ENCODE measurements at places on chromosomes 16 and 17. TPM values are rescaled to one million over a fixed set of nuclear protein-coding genes. Genes with fewer than 3 reads are reported as not detected.

DNA sequence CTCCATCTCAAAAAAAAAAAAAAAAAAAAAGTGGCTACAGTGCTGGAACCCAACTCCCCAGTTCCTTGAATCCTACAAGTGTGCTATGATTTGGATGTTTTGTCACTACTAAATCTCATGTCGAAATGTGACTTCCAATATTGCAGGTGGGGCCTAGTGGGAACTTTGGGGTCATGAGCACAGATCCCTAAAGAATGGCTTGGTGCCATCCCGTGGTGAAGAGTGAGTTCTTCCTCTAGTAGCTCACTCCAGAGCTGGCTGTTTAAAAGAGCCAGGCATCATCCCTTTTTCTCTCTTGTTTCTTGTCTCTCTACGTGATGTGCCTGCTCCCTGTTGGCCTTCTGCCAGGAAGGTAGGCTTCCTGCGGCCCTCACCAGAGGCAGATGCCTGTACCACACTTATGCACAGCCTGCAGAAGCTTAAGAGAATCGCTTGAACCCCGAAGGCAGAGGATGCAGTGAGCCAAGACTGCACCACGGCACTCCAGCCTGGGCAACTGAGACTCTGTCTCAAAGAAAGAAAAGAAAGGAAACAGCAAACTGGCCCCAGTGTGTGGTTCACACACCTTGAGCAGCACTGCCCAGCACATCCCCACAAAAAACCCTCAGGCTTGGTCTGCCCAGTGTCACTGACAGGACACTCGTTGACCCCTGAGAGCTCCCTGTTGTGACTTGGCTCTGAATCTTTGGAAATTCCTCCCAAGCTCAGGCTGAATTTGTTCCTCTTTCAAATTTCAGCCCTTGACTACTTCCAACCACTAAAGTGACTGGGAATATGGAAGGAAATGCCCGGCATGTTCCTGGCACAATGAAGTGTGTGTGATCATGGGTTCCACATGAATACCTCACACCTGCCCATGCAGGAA is 3.1 kb downstream of the MT1E start:
- no peak for DNase-seq

GRCh38 chr16:79386299-79386698 is 214.2 kb downstream of the MAF start:
- DNase-seq = no peak

- DNase-seq = no peak
These were observed 140.5 kb upstream of the WSCD1 start for GRCh38 chr17:5929721-5930120.

- DNase-seq = peak; percentile 57
These were observed 29.1 kb downstream of the TRIM16 start for GRCh38 chr17:15654886-15655561.

GRCh38 chr16:56779906-56780305 is 50.0 kb downstream of the NUP93 start:
- no peak for DNase-seq

DNA sequence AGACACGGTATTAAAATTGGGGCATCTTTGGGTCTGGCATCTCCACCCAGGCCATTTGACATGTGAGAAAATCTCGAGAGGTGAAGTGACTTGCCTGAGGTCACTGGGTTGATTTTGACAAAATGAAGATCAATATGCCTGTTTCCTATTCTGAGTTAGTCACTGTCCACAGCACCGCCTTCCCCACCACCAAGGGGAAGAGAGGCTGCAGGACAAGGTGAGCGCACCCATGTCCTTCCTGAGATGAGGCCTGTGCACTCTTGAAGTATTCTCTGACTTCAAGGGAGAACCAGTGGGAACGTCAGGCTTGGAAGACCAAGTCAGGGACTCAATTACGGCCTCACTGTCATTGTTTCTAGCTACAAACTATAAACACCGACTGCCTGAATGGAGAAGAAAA is 49.9 kb upstream of the WSB1 start:
- no peak for DNase-seq

- no peak for DNase-seq
These were observed 17.1 kb downstream of the PSKH1 start for GRCh38 chr16:67910158-67910557.

TBKBP1 gene
- 9.2 TPM for total RNA-seq

All from mucosa of gallbladder (tissue), 1 donor.